ENCODE measurements at places on chromosomes 3 and 15.

- DNase-seq: no peak
Measured at GRCh38 chr3:108946292-108947285, 7.1 kb downstream of the GUCA1C start.

- DNase-seq: no peak
Measured at GRCh38 chr3:69770976-69771634, 31.8 kb downstream of the MITF start.

DNA sequence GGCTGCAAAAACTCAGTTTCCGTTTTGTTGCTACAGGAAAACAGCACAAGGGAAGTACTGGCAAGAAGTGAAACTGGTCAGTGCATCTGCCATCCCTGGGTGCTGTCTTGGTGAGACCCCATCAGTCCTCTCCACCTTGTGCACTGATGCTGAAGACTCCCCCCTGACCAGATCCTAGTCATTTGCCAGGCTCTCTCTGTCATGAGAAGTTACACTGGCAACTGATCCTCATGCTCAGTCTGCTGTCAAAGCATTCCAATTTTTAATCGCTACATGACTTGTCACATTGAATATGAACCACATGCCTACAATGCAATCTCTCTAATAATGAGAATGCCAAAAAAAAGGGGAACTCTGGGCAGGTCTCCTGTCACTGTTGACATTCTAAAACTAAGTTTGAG, 296.5 kb downstream of the ZIC1 start:
- no peak for DNase-seq

GRCh38 chr3:103389356-103389755, 954.5 kb downstream of the ZPLD1 start:
- no peak for DNase-seq

- no peak for DNase-seq
Measured at GRCh38 chr3:102332205-102332604, 102.6 kb upstream of the ZPLD1 start.

DNA sequence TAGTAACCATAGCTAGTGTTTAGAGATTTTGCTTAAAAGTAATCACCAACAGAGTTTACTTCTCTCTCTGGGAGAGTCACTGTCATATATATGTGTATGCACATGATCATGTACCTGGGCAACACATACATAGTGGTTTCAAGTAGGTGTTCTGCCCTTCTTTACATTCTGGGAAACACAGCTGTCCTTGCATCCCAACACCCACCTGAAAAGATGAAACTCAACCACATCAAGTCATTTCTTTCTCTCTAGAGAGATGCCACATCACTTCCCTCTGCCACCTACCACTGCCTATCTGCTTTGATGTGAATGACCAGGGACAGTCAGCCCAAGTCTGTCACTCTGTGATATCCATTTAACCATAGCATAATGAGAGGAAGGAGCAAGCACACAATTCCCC, 155.8 kb upstream of the GADL1 start:
- DNase-seq: no peak

- DNase-seq: no peak
Measured at GRCh38 chr3:147615035-147615434, 205.9 kb downstream of the ZIC1 start.

DNA sequence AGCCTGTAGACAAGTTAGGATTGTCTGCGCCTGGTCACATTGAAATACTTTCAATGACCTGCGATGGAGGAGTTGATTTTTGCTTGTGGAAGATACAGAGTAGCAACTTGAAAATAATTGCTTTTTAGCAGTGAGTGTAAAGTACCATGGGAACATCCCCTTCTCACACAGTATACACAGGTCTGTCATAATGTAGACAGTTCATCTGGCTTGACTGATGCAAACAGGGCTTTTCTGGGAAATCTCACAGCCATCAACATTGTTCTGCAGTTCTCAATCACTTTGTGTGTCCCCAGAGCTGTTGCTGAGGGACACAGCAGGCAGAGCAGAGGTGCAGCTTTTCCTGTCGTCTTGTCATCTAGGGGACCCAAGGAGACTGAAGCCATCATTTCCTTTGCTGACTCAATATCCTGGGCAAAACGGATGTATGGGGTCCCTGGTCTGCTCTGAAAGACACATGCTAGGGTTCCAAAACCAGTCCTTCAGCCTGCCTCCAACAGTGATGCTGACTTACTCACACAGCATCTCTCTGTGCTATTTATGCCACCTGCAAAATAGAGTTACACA, 5.3 kb upstream of the REC114 start:
- DNase-seq: no peak

DNA sequence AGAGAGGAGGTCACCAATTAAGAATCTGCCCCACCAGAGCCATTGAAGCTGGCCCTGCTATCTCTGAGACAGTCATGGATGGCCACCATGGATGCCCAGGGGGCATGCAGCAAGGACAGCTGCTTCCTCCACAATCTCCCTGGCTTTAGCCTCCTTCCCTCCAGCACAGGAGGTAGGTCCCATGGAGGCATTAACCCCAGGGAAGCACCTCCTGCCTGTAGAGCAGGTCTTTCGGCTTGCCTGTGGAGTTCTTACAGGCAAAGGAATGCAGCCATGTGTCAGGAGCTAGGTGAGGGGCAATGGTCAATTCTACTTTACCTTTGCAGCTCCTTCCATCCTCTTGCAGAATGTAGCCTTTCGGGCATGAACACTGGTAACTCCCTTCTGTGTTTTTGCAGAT, 93.8 kb downstream of the DUT start:
- no peak for DNase-seq

DNA sequence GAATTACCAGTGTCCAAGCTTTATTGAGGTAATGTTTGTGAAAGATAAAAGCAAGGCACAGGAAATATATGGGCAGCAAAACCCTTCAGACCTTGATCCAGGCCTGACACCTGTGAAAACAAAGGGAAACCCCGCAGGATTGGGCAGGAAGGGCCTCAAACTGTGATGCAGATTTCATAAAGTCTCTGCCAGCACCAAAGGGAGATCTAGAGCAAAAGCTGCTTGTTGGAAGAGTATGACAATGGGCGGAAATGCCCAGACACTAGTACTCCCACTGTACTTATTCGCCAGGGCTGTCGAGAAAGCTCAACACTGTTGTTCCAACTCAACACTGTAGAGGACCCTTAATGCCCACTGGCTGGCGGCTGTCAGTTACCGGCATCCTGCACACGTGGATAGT, 207.9 kb downstream of the CD47 start:
- DNase-seq: no peak

GRCh38 chr15:62799037-62799436, 243.5 kb upstream of the TPM1 start:
- no peak for DNase-seq

GRCh38 chr3:24490151-24490550, 4.5 kb downstream of the THRB start:
- DNase-seq: no peak

- DNase-seq: no peak
Measured at GRCh38 chr15:61033940-61034677, 195.0 kb downstream of the RORA start.

Measured in GM10248 (cell line).